ENCODE measurements at places on chromosomes 11 and 22.

GRCh38 chr22:48445113-48445827 lies 1382.4 kb downstream of the BRD1 start:
- no peak for DNase-seq

GRCh38 chr11:33935461-33936456 lies 43.9 kb upstream of the LMO2 start:
- no peak for DNase-seq

- no peak for DNase-seq
Measured at GRCh38 chr11:126370016-126370415, 14.5 kb downstream of the ST3GAL4 start.

DNA sequence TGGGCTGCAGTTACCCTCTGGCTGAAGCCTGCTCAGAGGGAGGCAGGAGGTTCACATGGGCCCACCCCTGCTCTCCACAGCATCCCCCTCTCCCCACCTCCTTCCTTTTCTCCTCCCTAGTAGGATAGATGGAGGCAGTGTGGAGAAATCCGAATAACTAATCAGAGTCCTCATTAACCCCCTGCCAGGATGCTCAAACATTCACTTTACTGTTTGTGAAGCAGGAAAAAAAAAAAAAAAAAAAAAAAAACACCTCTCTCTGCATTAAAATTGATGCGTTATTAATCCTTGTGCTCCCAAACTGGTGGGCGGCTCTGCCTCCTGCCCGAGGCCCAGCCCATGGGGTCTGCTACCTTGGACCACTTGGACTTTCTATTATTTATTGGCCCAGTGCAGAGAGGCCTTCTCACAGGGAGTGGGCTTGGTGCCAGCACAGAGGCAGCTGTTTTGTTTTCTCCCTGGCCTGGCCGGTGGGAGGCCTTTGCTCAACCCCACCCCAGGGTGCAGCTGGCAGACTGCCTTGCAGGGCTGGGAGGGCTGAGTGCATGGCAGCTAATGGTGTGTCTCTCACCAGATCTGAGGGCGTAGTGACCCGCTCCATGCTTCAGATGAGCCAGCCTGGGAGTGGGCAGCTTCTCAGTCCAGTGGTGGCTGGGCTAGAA lies 150.7 kb downstream of the PKNOX2 start:
- DNase-seq: peak; percentile 37

DNA sequence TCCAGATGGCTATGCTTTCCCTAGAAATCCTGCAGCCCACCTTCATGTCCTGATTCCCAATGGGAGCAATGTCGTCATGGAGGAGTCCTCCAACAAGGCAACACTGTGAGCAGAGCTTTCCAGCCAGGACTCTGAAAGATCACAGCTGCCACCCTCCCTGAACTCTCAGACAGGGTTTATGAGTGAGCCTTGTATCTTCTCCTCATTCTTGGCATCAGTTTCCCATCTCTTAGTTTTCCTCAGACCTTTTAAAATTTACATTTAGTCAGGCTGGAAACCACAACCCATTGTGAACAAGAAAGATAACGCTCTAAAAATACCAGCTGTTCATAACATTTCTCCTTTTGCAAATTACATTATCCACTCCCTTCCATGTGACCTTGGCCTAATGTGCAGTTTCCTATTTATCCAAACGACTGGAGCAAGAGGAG lies 15.6 kb upstream of the LYVE1 start:
- peak; percentile 33 for DNase-seq

GRCh38 chr11:3156282-3156660 lies 8.8 kb downstream of the OSBPL5 start:
- no peak for DNase-seq

DNA sequence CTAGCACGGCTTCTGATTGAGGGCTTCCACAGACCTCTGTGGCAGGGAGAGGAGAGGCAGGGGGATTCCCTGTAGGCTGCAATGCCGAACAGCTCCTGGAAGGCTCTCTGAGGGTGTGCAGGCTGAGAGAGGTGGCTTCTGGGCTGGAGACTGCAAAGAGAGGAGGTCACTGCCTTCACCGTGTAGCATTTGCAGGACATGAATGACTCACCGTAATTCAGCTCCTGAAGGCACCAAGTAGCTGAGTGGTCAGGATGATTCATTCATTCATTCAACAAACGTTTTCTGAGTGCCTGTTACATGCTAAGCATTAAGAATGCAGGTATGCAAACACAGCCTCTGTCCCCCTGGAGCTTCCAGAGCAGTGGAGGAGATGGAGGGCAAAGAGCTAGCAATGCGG lies 18.0 kb upstream of the EIF3D start:
- peak; percentile 54 for DNase-seq

DNA sequence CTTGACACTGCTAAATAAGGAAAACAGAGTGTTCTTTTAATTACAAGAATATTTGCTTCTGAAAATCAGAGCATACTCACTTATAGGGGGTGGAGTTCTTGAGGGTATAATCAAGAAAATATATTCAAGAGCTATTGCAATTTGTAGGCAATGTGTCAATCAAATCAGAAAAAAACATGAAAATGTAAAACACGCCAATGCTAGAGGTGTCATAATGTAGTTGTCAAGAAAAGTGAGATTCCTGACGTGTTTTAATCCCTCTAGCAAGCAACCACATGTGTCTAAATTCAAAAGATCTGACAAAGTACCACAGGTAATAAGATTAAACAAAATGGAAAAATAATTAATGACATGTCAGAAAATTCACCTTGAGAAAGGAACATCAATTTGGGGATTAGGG lies 1440.7 kb upstream of the RAG2 start:
- DNase-seq: no peak

- peak; percentile 84 for DNase-seq
Measured at GRCh38 chr11:95702526-95702925, 87.1 kb downstream of the FAM76B start.

- DNase-seq: no peak
Measured at GRCh38 chr22:47295982-47296381, 533.5 kb downstream of the TBC1D22A start.

GRCh38 chr11:57143459-57143858 lies 38.3 kb upstream of the LRRC55 start:
- no peak for DNase-seq

DNA sequence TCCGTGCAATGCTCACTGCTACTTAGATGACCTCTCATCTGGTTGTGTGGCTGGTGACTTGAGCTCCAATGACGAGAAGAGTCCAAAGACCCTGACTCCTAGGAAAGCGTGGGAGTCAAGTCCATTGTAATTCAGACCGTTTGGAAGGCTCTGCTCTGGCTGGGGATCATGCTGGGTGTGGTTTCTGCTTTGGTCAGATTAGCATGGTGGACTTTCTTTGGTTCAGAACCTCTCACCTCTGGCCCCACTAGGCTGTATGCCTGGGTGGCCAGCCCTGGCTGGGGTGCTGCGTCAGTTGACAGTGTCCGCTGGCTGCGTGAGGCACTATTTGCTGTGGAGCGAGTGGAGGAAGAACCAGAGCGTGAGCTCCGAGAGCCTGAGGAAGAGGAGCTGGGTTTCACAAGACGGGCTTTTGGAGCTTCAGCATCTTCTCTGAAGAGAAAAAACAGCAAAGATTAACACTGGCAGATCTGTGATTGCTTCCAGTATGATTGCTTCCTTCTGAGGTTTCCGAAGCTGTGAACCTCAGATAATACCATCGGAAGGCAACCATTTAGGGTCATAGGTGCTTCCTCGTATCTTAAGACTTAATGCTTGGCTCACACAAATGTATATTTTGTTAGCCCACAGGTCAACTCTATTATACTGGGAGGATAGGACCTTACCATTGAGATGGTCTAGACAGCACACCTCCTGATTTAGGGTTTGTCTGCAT lies 11.6 kb upstream of the HSPA8 start:
- no peak for DNase-seq

GRCh38 chr11:58562375-58562800 lies 13.3 kb downstream of the LPXN start:
- DNase-seq: no peak

GRCh38 chr11:69186316-69187260 lies 30.9 kb downstream of the SMIM38 start:
- DNase-seq: no peak

- no peak for DNase-seq
Measured at GRCh38 chr22:39128508-39128907, 24.0 kb downstream of the CBX7 start.

DNA sequence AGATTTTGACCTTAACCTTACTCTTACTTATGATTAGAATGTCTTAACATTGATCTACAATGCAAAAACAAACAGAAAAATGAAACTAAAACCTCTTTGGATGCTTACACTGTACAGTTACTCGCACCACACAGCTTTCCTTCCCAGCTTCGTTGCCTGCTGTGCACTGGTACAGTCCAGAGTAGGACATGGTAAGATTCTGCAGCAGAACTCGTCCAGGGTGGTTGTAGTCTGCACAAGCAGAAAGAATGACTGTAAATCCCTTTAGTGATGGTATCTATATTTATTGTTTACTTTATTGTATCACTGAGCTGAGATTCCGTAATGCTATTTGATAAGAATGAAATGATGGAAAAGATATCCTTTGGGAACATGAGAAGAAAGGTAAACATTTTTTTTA lies 21.0 kb upstream of the HSPA8 start:
- DNase-seq: peak; percentile 13

DNA sequence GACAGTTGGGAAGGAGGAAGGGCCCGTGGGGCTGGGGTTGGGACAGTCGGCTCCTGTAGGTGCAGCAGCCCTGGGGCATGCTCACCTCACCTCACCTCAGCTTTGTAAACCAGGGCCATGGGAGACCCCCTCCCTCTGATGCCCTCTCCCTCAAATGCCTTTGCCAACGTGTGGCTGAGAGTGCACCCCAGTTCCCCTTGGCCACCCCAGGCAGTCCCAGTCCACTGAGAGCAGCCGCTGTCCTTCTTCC lies 4.2 kb upstream of the NEAT1 start:
- no peak for DNase-seq

- DNase-seq: no peak
Measured at GRCh38 chr11:22065472-22065871, 127.4 kb upstream of the ANO5 start.

DNA sequence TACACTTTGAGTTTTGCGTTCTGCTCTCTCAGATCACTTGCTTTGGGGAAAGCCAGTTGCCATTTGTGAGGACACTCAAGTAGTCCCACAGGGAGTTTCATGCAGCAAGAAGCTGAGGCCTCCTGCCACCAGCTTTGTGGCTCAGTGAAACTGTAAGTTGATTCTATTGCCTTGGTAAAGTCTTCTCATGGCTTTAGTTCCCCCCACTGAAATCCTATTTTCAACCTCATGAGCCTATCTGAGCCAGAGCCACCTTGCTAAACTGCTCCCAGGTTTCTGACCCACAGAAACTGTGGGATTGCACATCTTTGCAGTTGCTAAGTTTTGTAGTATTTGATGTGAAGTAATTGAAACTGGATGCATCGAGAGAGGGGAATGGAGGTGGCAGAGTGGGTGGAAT lies 85.4 kb upstream of the TOP3B start:
- no peak for DNase-seq

- peak; percentile 70 for DNase-seq
Measured at GRCh38 chr22:43921370-43921769, 2.2 kb upstream of the PNPLA3 start.

GRCh38 chr22:42343531-42344081 lies 73.2 kb upstream of the TCF20 start:
- DNase-seq: no peak

- DNase-seq: peak; percentile 46
Measured at GRCh38 chr11:36292311-36292722, 3.1 kb upstream of the COMMD9 start.

- no peak for DNase-seq
Measured at GRCh38 chr11:113272927-113273615, 41.3 kb upstream of the TTC12 start.

DNA sequence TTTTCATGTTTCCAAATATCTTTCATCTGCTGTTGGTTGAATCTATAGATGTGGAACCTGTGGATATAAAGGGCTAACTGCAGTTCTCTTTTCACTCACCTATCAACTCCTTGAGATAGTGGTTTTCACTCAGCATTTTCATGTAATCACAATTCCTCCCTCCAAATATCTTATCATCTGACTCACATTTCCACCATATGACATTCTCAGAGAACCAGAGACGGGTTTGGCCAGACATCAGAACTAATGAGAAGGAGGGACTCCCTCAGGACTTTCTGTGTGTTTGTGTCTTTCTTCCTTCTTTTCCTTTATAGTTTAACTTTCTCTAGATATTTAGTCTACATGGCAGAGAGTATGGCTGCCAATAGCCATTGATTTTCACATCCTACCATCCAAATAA lies 134.8 kb upstream of the DDI1 start:
- DNase-seq: no peak

GRCh38 chr11:31884080-31884479 lies 73.0 kb upstream of the PAX6 start:
- DNase-seq: no peak

GRCh38 chr22:27642104-27642800 lies 159.3 kb downstream of the MN1 start:
- DNase-seq: no peak

DNA sequence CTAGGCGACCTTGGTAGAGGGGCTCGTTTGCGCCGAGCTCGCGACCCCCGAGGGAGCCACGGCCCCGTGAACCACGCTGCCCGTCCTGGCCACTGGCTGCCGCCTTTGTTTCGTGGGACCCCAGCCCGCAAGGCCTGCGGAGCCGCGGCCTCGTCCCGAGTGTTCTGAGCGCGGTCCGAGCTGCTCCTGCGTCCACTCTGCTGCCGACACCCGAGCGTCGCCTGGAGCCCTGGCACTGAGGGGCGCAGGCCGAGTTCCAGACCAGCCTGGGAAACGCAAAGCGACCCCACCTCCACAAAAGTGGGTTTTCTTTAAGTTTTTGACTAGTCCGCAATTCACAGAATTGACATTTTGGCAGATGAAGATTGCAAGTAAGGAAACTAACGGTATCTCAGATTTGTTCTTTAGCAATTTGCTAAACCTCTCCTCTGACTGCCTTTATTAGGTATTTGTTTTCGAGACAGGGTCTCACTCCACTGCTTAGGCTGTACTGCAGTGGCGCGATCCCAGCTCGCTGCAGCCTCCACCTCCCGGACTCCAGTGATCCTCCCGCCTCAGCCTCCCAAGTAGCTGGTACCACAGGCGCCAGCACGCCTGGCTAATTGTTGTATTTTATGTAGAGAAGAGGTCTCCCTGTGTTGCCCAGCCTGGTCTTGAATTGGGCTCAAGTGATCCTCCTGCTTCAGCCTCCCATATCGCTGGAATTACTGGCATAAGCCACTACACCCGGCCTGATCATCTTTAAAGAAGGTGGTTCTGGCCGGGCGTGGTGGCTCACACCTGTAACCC lies 879 bp upstream of the RNH1 start:
- DNase-seq: no peak

DNA sequence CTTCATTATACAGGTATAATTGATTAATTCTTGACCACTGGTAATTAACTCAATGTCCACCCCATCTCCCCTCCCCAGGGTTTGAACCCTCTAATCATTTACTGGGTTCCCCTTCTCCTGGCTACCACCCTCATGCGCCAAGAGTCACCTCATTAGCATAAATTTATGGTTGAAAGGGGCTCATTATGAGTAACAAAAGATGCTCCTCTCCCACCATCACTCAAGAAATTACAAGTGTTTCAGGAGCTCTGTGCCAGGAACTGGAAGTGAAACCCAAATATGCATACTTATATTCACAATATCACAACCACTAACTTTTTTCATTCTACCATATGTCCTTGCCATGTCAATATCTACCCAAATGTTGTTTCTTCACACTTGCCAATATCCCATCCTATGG lies 7.8 kb upstream of the STIP1 start:
- DNase-seq: no peak

Measured in astrocyte of the spinal cord (primary cell).